ENCODE measurements at places on chromosomes 1 and 21.

DNA sequence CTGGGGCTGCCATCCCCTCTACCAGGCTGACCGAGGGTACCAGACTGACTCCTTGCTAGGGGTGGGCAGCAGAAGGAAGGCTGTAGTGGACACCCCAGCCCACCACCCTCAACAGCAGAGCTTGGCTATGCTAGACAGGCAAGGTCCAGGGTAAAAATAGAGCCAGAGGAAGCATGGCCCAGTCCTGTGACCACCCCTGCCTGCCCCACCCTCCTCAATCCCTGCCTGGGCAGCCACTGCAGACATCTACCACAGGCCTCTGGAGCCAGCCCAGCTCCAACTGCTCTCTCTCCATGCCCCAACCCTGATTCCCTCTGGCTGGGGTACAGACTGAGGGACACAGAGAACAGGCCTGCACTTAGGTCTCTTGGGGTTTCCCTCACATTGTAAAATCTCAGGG is 1.7 kb downstream of the S100A1 start:
- DNase-seq, result no peak

- no peak for DNase-seq
These were observed 18.9 kb upstream of the COL6A1 start for GRCh38 chr21:45962531-45963231.

GRCh38 chr1:184012187-184012586 is 25.3 kb downstream of the COLGALT2 start:
- DNase-seq, result no peak

DNA sequence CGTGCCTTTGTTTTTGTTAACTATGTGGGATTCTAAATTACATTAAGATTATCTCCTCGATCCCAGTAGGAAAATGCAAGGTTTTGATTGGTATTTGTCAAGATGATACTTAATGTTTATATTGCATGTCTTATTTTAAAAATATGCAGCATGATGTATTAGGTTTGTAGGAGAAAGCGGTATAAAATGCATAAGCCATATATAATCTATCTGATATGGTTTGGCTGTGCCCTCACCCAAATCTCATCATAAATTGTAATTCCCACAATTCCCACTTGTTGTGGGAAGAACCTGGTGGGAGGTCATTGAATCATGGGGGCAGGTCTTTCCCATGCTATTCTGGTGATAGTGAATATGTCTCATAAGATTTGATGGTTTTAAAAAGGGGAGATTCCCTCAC is 198.1 kb upstream of the NCAM2 start:
- no peak for DNase-seq

DNA sequence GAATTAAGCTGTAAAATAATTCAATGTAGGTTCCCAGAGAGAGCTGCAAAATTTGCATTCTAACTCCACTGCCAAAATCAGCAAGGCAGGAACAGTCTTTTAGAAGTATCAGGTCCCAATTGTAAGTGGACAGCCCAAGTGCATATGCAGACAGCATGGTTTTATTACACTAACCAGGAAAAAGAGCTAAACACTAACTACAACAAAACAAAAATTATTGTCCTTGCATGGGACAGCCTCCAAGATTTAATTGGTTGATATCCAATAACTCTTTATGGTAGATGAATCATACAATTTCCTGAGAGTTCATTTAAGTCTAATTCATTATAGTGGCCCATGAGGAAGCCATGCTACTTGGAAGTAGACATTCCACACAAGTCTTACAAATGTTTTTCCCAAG is 154.3 kb upstream of the ZNF648 start:
- DNase-seq, result no peak

DNA sequence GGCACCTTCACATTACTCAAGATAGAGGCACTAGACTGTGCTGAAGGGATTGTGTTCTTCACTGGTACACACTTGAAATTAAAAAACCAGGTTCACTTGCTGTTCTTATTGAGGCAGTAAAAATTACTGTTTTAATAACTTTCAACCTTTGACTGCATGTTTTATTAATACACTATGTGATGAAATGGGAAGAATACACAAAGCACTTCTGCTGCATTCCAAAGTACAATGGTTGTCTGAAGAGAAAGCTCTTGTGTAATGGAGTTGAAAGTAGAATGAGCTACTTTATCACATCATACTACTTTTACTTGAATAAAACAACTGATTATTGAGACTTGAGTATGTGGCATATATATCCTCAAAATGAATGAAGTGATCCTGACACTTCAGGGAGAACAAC is 49.7 kb downstream of the LRRC8C start:
- DNase-seq, result no peak

DNA sequence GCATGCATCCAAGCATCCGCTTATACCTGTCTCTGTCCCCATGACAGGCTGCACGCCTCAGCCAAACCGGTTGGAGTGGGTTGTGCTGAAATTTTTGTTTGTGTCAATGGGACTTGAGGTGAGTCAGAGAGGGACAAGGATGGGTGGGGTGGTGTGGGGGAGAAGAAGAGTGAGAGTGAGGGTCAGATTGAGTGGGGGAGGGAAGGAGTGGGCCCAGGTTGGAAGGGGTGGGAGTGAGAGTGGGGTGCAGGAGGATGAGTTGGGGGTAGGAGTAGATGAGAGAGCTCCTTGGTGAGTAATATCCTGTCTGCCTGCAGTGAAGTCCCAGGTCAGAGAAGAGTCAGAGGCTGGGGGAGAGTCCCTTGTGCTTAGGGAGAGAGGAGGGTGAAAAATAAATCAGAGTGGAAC is 3.3 kb upstream of the NECTIN4 start:
- no peak for DNase-seq

- no peak for DNase-seq
These were observed 47.9 kb downstream of the ASH1L start for GRCh38 chr1:155514582-155515187.

DNA sequence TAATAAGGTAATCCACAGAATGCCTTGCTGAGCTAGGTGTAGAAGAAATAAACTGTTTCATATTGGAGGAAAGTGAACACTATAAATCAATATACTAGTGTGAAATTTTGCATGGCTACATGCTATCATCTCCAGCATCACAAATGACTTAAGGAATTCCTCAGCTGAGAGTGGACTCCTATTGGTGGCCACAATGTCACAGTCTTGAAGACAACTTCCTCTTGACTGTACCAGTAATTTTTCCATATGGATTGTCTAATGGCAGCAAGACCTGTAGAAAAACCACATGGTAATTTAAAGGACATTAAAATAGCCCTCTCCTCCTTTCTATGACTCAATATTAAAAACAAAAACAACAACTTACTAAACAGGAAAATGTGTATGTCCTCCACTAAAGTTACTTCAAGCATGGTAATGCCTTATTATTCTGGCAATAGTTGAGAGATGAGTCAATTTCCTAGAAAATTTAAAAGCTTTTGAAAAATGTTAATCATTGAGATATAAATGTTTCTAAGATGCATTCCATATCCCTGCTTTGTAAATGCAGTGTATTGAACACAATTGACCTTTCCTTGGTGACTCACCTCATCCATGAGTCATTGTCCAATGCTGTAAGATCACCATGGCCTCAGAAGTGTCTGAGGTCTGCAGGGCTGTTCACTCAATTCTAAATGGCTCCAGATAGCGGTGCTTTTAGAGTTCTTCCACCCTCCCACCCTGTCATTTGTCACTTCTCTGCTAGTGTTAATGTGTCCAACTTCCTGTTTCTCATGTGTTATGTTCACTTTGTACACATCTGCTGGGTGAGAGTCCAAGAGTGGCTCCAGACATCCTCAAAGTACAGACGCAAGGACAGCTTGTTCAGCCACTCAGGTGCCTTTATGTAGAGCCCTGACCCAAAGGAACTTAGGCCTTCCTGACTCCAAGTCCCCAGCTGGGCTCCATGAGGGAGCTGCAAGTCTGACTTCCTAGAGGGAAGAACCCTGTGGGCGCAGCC is 32.8 kb upstream of the DNASE2B start:
- DNase-seq, result no peak

DNA sequence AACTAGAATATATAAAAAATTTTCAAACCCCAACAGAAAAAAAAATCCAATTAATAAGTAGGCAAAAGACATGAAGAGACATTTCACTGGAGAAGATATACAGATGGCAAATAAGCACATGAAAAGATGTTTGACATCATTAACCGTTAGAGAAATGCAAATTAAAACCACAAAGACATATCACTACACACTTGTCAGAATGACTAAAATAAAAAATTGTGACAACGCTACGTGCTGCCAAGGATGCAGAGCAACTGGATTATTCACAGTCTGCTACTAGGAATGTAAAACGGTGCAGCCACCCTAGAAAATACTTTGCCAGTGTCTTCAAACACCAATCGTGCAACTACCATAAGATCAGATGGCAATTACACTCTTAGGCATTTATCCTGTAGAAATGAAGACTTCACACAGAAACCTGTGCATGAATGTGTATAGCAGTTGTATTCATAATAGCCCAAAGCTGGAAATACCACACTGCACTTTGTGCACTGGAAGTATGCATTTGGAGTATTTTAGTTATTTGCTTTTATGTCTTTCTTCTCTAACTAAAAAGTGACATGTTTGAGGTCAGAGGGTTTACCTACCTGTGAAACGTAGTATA is 75.3 kb upstream of the PALMD start:
- DNase-seq, result no peak

- DNase-seq, result no peak
These were observed 5.7 kb downstream of the AHDC1 start for GRCh38 chr1:27598295-27598687.

DNA sequence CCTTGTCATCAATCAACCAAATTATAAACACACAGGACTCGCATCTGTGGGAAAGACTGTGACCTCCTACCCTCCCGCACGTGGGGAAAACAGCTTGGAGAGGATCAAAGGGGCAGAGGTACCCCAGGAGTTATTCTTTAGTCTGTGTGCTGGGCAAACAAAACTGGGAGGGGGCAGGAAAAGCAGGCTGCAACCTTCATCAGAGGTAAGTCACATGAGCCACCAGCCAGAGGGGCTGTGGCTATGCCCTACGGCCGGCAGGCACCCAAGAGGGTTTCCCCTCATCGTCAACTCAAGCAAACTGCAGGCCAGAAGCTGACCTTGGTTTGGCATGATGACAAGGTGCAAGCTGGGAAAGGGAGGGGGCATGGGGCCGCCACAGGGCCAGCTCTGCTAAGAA is 12.5 kb downstream of the SMIM12 start:
- DNase-seq, result no peak

GRCh38 chr1:239126884-239127283 is 259.5 kb upstream of the CHRM3 start:
- no peak for DNase-seq

- no peak for DNase-seq
These were observed 770 bp upstream of the RC3H1 start for GRCh38 chr1:174022976-174023277.

GRCh38 chr1:206517784-206518183 is 10.5 kb downstream of the RASSF5 start:
- no peak for DNase-seq

GRCh38 chr1:153775458-153776327 is 486 bp downstream of the SLC27A3 start:
- DNase-seq, result peak; percentile 85

DNA sequence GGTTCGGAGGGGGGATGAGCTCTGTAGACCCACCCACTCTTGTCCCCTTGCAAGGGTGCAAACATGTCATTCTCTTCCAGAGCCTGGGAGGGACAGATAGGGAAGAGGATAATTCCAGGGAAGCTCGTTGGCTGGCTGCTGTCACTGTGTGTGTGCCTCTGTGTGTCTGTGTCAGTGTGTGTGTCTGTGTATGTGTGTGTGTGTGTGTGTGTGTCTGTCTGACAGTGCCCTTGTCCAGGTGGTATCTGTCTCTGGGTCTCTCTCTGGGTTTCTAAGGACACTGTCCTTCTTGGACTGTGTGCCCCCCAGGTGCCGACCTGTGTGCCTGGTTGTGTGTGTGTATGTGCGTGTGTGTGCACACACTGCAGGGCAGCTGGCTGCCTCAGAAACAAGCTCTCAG is 90.5 kb downstream of the ACTL8 start:
- no peak for DNase-seq

GRCh38 chr21:26572702-26573381 is at the start of gene CYYR1:
CYYR1 (minus strand) TSS chr21:26573286; CDS start chr21:26572940, 346 bp downstream.
- no peak for DNase-seq

Data from NCI-H187 treated with DMSO at 0.1 percent for 48 hours (cell line).